HAP-1 (cell line): ENCODE measurements at places on chromosomes 2 and 18.

DNA sequence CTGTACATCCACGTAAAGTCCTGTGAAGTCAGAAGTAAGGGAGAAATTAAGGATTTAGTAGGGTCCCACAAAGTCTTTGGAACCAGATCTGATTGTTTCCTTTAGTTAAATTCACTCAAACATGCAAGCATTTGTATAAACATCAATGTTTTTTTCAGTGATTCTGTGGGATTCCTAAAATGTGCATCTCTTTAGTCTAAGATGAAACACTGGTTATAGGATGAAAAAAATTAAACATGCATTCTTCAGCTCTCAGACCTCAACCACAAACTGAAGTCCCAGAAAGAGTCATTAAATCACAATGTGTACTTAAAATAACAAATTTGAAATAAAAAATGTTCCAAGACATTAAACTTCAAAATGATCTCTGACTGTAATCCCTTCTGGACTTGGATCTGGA, 76.5 kb upstream of the APCDD1 start:
- no peak for DNase-seq

DNA sequence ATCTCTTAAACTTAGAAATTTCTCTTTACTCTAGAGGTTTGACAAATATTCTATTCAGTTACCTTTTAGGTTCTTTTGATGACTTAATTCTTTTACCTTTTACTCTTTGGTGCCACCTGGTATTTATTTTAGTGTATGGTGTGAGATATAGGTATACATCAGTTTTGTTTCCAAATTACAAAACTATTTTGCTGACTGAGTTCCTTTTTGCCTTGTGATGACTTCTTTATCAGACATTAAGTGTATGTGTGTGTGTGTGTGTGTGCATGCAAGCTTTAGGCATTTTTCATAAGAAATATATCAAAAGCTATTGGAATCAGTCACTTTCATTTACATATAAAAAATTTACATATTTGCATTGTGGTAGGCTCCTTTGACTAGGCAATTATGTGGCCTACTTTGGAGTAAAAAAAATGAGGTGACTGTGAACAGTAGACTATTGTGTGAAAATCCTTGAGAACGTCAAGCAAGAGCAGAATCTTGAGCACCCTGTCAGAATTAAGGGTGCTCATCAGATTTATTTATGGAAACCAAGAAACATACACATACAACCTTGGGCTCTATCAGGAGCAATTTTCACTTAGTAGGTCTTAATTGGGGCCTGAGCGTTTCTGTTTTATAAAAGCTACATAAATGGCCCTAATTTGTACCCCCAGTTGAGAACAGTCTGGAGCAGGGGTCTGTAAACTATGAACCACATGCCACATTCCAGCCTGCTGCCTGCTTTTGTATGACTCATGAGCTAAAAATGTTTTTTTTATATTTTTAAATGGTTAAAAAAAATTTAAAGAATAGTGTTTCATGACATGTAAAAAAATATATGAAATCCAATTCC, 415.9 kb downstream of the SLC4A3 start:
- DNase-seq, result no peak

- DNase-seq, result no peak
Measured at GRCh38 chr2:139925903-139926302, 1145.7 kb upstream of the NXPH2 start.

- no peak for DNase-seq
Measured at GRCh38 chr18:79912409-79912991, 39.0 kb downstream of the SLC66A2 start.

DNA sequence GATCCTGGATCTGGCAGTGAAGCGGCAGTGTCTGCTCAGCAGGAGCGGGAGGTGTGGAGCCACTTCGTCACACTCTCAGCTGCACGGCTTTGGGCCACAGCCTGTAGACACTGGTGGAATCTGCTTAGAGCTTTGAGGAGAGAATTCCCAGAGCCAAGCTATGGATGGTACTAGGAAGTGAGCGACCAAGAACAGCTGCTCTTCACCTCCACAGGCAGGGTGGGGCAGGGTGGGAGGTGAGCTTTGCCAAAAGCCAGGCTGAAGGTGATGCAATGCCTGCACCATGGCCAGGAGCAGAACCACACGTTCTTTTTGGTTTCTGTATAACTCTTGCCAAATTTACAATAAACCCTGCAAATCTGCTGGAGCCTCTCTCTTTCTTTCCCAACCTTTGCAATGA, 226.1 kb downstream of the ANKRD30B start:
- no peak for DNase-seq

GRCh38 chr2:99928470-99929053, 213.8 kb downstream of the AFF3 start:
- DNase-seq, result no peak

DNA sequence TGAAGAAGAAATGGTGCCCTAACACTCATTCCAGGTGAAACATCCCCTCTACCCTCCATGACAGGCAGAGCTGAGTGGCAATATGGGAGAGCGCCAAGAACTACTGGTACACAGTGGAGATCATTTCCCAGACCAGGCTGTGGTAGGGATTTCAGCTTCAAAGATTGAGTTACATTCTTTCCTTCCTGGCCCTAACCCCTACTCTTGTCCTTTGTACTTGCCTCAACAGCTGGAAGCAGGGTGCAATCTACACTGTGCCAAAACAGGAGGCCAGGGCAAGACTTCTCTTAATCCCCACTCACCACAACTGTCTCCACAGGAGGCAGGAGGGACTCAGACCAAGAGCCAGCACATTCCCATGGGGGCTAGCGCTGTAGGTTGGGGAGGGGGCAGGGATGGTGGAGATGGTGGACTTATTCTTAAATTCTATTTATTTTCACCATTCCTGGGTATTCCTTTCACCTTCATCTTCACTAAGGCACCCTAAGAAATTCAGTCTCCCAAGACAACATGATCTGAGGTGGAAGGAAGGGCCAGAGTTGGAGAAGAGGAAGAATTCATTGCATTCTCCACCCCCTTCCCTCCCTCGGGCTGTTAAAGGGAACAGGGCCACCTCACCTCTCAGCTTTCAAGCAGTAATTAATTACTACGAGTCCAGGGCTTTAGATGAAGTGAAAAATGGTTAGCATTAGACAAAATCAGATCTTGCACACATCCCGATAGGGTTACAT, 65.9 kb downstream of the AAK1 start:
- DNase-seq, result no peak
